ELF-1 (cell line): ENCODE measurements at places on chromosomes 7 and 10.

GRCh38 chr10:12350925-12351324 lies 1.6 kb downstream of the CAMK1D start:
- no peak for DNase-seq

GRCh38 chr7:116986611-116987565 lies 33.6 kb downstream of the ST7 start:
- no peak for DNase-seq

DNA sequence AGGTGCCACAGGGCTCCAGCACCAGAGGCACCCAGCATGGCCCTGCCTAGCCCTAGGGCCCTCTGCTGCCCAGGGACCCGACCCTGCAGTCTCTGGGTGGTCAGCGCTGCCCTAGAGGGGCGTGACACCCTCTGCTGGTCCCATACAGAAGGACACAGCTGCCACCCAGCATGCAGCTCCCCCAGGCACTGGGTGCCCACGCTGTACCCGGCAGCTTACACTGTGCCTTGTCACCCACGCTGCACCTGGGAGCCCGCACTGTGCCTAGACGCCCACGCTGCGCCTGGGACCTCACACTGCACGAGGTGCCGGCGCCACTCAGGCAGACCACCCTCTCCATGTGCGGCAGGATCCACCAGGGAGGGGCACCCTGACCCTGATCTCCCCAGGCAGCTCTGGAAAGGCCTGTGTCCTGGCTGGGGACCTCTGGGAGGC lies 55.2 kb downstream of the PWWP2B start:
- no peak for DNase-seq

GRCh38 chr7:159125104-159125954 lies 19.3 kb downstream of the VIPR2 start:
- no peak for DNase-seq

DNA sequence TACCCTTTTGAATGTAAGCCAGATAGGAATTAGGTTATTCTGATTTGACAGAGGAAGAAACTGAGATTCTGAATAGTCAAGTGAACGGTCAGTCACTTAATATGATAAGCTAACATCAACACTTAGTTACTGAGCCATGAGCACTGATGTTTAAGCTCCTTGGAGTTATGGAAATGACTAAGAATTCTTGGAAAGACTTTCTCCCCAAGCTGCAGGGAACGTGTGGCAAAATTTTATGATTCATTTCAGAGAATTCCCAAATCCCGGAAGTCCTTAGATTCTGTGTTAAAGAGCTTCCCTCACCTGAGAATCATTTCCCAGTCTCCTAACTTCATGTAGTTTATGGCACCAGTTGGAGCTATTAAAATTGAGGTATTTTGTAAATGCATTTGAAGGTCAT lies 330.9 kb downstream of the XPNPEP1 start:
- DNase-seq: no peak

GRCh38 chr10:47243791-47244190 lies 56.2 kb upstream of the GDF10 start:
- DNase-seq: no peak

DNA sequence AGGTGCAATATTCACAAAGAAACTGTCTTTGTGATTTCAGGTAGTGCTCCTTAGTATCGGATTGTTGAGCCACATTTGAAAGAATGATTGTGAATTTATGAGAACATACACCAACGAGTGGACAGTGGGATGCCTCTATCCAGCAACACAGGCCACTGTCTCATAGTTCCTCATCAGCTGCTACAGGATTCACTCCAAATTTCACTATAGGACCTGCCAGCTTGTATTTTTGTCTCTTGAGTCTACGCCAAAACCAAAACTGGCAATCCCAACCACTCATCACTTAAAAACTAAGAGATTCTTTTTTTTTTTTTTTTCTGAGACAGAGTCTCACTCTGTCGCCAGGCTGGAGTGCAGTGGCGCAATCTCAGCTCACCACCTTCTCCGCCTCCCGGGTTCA lies 964.5 kb downstream of the CNTNAP2 start:
- no peak for DNase-seq

- no peak for DNase-seq
Measured at GRCh38 chr10:5484205-5484604, 15.2 kb downstream of the CALML5 start.

GRCh38 chr10:8036506-8037198 lies 17.8 kb upstream of the GATA3 start:
- DNase-seq: peak; percentile 8

GRCh38 chr10:132205650-132206376 lies 19.1 kb downstream of the DPYSL4 start:
- no peak for DNase-seq

DNA sequence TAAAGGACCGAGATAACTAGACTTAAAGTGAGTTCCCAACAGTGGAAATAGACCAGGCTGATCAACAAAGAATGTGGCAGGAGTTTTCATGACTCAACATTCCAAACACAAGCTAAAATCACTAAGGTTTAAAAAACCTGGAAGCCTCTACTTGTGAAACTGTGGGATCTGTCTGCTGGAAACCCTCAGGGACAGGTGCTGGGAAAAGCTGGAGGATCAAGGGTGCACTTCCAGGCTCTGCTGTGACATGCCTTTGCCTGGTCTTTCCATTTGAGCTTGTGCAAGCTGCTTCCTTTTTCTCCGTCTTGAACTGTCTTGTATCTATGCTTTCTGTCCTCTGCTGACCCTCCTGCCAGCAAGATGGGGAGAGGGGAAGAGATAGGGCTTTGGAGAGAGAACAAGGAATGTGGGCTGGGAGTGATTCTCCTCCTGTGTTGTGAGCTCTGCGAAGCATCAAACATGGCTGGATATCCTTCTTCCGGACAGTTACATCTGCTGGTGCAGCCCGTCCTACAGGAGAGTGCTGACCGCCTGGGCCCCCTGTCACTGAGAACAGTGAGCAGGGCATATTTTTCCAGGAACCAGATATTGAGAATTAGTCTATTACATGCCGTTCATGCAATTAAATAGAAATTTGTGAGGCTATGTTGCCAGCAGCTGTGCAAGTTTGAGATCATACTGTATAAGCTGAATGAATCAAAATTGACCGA lies 25.5 kb downstream of the ARHGAP22 start:
- DNase-seq: peak; percentile 75

- no peak for DNase-seq
Measured at GRCh38 chr7:153446490-153446889, 605.7 kb upstream of the DPP6 start.

- no peak for DNase-seq
Measured at GRCh38 chr7:27804139-27804538, 64.2 kb downstream of the TAX1BP1 start.

GRCh38 chr7:78103475-78103874 lies 304.9 kb downstream of the PHTF2 start:
- DNase-seq: no peak

DNA sequence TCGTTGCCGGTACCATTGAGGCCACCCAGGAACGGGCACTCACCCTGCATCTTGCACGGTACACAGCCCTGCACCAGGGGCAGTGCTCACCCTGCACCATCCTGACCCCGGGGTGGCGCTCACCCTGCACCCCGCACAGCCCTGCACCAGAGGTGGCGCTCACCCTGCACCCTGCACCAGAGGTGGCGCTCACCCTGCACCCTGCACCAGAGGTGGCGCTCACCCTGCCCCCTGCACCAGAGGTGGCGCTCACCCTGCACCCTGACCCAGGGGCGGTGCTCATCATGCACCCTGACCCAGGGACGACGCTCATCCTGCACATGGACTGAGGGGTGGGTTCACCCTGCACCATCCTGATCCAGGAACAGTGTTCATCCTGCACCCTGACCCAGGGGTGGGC lies 6.4 kb downstream of the TUBGCP2 start:
- DNase-seq: no peak

- DNase-seq: no peak
Measured at GRCh38 chr10:51770709-51771108, 71.3 kb upstream of the CSTF2T start.

DNA sequence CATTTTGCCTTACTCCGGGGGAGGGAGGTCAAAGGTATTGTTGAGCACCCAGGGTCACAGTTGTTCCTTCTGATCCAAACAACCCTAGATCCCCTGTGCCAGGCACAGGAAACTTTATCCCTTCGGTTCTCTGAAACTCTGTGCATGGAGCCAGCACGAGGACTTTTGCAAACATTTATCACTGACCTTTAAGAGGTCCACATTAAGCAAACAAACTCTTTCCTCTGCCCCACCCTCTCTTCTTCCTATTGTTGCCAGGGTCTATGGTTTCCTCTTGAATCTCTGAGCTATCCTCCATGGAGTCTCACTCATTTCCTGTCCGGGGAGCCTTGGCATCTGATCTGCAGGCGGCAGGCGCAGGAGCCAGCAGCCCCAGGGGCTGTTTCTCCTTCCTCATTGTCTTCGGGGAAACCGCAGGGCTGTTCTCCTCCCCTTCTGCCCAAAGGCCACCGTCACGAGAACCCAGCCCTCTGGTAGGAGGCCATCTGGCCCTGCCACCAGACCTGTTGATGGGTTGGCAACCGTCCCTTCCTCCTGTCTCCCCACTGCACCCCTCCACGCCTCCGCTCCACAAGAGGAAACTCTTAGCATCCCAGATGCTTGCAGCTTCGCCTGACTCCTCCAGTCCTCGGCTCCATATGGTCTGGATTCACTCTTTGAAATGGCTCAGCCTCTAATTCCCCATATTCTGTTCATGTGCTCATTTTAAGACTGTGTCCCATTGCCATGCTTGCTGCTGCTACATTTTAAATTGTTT lies 327.3 kb upstream of the NRP1 start:
- DNase-seq: peak; percentile 72

- no peak for DNase-seq
Measured at GRCh38 chr10:95447685-95448084, 113.5 kb downstream of the SORBS1 start.
